ENCODE measurements at places on chromosomes 4 and X. TPM values are rescaled to one million over a fixed set of nuclear protein-coding genes. Genes with fewer than 3 reads are reported as not detected.

DNA sequence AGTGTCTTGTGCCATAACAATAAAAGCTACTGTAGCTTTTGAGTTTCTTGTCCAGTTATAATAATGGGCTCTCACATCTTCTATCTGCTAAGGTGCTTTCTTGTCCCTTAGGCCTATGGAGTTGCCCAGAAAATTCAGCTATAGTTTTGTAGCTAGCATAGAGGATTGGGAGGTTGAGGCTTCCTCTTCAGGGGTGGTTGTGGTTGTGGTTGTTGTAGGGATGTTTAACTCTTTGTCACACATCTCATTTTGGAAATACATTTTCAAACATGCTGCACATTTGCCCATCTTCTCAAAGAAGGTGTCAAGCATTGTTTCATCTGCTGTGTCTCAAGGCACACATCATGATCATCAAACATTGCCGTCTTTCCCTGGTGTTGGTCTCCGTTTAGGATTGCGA, 65.0 kb downstream of the ATXN3L start:
- peaks cover 2% of the 10 kb centered on the region for H3K27me3 ChIP-seq
- H3K4me3 ChIP-seq, result no peak overlapping the region
- no peaks in the 10 kb centered on the region for H3K4me1 ChIP-seq
- no peaks in the 10 kb centered on the region for H3K36me3 ChIP-seq

GRCh38 chr4:75843596-75843995, 58.7 kb downstream of the PPEF2 start:
- peaks cover 26% of the 10 kb centered on the region for H3K4me1 ChIP-seq
- no peak for DNase-seq
- H3K27ac ChIP-seq, result no peak overlapping the region
- no peaks in the 10 kb centered on the region for H3K27me3 ChIP-seq
- H3K36me3 ChIP-seq, result no peaks in the 10 kb centered on the region

- H3K27ac ChIP-seq, result peak overlapping the region; percentile 96
- peaks cover 5% of the 10 kb centered on the region for H3K36me3 ChIP-seq
- DNase-seq, result no peak
- peak overlapping the region; percentile 72 for H3K4me3 ChIP-seq
- H3K4me1 ChIP-seq, result peaks cover 77% of the 10 kb centered on the region
- no peaks in the 10 kb centered on the region for H3K27me3 ChIP-seq
These were observed 48.0 kb downstream of the MAGEA9 start for GRCh38 chrX:149829751-149830191.

DNA sequence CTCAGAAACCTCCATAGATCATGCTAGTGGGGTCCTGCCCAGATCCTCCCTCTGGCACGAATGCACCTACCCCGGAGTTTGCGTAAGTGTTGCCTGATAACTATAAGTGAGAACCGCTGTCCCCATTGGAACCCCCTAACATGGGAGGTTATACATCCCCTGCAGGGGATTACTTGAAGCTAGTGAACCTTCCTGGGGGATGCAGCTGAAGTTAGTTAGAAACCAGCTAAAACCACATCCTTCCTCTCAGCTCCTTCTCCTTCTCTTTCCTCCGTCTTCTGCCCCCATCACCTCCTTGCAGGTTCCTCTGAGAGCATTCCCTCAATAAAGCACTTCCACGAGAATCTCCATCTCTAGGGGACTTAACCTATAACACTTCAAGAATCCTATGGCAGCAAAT, 95.0 kb downstream of the ZNF827 start:
- H3K4me1 ChIP-seq, result peaks cover 56% of the 10 kb centered on the region
- peak overlapping the region; percentile 70 for H3K27ac ChIP-seq
- H3K36me3 ChIP-seq, result peaks cover 70% of the 10 kb centered on the region
- H3K27me3 ChIP-seq, result no peaks in the 10 kb centered on the region

DNA sequence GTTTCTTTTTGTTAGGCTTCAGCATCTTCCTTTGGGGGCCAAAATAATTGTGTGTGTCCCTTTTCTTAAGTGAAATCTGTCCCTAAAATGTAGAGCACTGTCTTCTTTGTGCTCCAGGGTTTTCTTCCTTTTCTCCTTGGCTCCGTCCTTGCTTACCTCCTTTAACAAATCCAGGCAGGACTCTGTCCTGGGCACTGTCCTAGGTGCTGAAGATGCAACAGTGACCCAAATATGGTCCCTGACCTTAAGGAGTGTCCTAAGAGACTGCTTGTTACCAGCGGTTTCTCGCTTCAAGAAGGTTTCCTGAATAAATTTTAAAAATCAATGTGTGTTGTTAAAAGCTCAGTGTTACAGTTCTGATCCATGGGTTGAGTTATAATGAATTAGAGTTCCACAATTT, 471.8 kb downstream of the KCNIP4 start:
- DNase-seq, result peak; percentile 70
- no peaks in the 10 kb centered on the region for H3K36me3 ChIP-seq
- no peak overlapping the region for H3K27ac ChIP-seq

Gene ABCD1
- 9.1 TPM for total RNA-seq

- no peaks in the 10 kb centered on the region for H3K36me3 ChIP-seq
- H3K27ac ChIP-seq, result no peak overlapping the region
- H3K4me3 ChIP-seq, result no peak overlapping the region
- H3K4me1 ChIP-seq, result peaks cover 14% of the 10 kb centered on the region
These were observed 82.1 kb downstream of the NAT8L start for GRCh38 chr4:2141022-2141761.

Gene PDE5A
- total RNA-seq, result 26.4 TPM

- DNase-seq, result peak; percentile 33
- H3K4me1 ChIP-seq, result peaks cover 10% of the 10 kb centered on the region
- H3K27me3 ChIP-seq, result no peaks in the 10 kb centered on the region
- H3K4me3 ChIP-seq, result no peak overlapping the region
- H3K27ac ChIP-seq, result no peak overlapping the region
These were observed 272.9 kb downstream of the PPP1R2C start for GRCh38 chrX:42505016-42505415.

Gene BEX2
- 32.8 TPM for total RNA-seq

DNA sequence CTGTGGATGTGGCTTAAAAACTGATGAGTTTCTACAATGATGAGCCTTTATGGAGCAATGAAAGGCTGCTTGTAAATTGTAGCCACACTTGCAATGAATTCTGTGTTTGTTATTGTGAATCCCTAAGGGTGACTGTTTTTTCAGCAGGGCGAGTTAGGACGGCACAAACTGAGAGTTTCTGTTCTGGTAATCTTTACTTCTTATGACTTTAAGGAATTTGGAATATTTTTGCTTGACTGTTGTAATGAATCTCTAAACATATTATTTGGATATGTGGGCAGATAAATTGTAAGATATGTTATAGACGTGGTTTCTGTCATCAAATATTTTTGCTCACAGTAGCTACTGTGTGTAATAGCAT, 22.2 kb downstream of the RBPJ start:
- H3K4me3 ChIP-seq, result no peak overlapping the region
- H3K27me3 ChIP-seq, result no peaks in the 10 kb centered on the region
- peaks cover 66% of the 10 kb centered on the region for H3K4me1 ChIP-seq

- H3K4me3 ChIP-seq, result no peak overlapping the region
- H3K27ac ChIP-seq, result no peak overlapping the region
- no peak for DNase-seq
These were observed 32.0 kb downstream of the IDS start for GRCh38 chrX:149473092-149473491.

- no peak for DNase-seq
- H3K4me3 ChIP-seq, result no peak overlapping the region
- peaks cover 2% of the 10 kb centered on the region for H3K27me3 ChIP-seq
- peaks cover 8% of the 10 kb centered on the region for H3K4me1 ChIP-seq
- no peak overlapping the region for H3K27ac ChIP-seq
- no peaks in the 10 kb centered on the region for H3K36me3 ChIP-seq
These were observed 34.5 kb downstream of the LINC00632 start for GRCh38 chrX:140744085-140744484.
